ENCODE measurements at places on chromosomes 2 and 18.

DNA sequence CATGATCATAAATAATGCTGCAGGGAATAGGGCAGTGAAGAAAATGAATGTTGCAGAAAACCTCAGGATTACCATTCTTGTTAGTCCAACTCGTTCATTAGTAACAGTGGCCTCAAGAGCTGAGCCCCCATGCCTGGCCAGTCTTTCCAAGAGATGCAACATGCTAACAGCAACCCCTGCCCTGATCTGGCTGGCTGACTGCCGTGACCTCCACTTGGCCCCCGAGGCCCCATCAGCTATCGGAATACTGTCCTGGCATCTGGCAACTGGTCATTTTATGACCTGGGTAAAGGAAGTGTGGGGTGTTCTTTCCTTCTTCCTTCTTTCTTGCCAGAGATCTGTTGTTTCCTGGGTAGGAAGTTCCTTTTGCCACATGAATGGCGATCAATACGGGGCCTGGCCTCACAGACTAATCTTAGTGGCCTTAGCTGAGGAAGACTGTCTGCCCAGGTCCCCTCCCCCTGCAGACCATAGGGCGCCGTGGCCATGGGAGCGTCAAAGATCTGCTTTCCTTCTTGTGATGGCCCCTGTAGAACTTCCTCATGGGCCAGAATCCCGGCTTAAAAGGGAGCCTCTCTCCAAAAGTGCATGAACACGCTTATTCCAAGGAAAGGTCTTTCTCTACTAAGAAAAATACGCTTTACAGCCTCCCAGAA lies 10.6 kb upstream of the TRABD2A start:
- no peak for DNase-seq

DNA sequence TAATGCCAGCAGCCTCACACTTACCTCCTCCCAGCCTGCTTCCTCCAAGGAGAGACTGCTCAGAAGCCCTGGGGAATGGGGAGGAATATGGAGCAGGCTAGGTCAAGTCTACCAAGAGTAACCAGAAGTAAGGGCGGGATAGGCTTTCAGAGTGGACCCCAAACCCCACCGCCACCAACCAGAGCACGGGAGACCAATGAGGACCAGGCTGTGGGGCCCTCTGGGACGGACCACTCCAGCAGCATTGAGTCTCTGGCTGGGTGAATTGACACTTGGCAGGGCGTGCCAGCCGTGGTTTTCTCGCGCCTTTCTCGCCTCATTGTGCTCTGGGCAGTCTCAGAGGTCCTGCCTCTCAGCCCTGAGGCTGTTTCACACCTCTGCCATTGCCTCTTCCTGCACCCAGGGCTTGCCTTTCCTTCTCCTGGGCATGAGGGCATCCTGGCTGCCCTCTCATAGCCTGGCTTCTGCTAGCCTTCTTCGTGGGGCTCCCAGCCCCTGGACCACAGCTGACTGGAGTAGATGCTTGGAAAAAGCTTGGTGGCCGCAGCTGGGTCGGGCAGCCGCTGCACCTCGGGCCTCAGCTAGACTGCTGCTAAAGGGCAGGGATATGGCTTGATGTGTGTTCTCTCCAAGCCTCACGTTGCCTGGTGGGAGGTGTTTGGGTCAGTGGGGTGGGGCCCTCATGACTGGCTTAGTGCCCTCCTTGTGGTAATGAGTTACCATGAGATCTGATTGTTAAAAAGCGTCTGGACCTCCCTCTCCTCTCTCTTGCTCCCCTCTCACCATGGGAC lies 40.5 kb upstream of the HS6ST1 start:
- no peak for DNase-seq

- no peak for DNase-seq
Observed at GRCh38 chr2:216740557-216741222, 45.3 kb upstream of the IGFBP5 start.

DNA sequence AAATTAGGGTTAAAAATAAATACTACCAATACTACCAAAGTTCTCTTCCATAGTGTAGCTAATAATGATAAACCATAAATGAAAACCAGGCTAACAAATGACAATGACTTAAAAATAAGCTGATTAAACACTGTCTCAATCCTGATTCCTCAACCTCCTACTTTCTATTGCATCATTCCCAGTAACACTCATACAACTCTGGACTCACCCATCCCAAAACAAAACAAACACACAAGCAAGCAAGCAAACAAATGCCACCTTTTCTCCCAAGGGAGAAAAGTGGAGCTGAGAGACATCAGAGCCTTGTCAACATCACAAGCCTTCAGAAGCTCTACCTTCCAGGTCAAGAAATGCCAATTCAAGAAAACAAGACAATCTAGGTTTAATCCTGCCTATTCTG lies 620.7 kb downstream of the NYAP2 start:
- no peak for DNase-seq

- no peak for DNase-seq
Observed at GRCh38 chr2:33530690-33531548, 54.5 kb downstream of the RASGRP3 start.

GRCh38 chr2:233811087-233811486 lies 33.0 kb downstream of the MROH2A start:
- no peak for DNase-seq

DNA sequence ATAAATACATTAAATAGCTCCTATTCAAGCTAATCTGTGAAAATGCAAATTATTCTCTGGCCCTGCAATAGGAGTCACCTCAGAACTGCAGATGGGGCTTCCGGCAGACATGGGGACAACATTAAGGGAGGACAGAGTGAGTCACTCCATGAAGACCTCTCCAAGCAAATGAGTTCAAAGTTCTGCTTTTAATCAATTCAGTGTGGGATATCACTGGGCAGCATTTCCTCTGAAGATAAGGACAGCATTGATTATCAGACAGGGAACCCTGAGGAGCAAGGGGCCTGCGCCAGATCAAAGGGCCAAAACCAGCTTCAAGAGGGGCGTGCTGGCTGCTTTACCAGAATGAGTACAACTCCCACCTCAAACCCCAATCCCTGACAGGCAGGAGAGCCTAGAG lies 356.9 kb upstream of the KLHL29 start:
- DNase-seq, result no peak

GRCh38 chr18:44731530-44732237 lies 51.0 kb downstream of the SETBP1 start:
- no peak for DNase-seq
